ENCODE measurements at places on chromosomes 5 and 9.

- no peak for DNase-seq
Measured at GRCh38 chr9:73780916-73781315, 629.3 kb downstream of the ANXA1 start.

DNA sequence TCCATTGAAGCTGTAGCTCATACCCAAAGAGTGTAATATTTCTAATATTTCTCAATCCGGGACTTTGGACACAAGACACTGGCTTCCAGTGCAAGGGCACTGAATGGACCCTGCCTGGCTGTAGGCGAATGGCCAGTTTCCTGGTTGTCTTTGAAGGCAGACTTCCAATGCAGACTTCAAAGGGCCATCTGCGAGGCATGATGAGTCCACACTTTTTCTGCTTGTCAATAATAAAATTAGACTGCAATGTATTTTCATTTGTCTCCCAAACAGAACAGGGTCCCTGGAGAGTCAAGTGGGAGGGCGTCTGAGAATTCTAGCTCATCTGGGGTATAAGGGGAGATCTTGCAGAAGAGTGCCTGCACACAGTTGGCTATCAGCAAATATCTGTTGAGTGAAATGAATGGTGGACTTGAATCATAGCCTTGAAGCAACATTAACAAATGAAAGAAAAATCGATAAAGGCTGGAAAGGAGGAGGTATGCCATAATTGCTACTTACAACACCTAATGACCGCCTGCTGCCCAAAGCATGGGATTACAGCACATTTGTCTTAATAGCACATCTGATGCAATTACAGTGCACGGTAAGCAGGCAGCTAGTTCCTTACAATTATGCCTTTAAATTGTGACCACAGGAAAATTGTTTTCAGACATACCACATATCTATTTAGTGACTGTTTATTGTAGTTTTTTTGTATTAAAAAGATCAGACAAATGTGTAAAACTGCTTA lies 137.5 kb downstream of the ARHGEF28 start:
- DNase-seq, result no peak

GRCh38 chr5:31886206-31886605 lies 247.3 kb downstream of the PDZD2 start:
- DNase-seq, result no peak

DNA sequence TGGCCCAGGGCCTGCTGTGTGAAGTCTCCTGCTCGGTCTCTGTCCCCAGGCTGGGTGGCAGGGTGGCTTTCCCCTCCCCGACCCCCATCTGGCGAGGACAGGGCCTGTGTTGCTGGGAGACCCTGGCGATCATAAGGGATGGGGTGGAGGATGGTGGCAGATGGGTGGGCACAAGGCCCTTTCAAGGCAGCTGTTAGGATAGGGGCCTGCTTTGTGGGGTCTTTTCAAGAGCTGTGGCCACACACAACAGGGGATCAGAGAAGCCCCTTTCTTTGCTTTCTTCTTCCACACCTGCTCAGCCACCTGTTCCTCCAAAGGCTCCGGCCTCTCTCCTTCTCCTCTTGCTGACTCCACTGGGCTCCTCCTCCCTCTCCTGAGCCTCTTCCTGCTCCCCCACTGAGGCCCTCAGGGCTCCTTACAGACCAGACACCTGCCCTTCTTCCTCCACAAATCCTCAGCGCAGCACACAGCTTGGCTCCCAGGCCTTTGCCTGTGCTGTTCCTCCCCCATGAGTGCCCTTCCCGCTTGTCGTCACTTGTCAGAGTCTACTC lies 15.0 kb upstream of the NEURL1B start:
- peak; percentile 30 for DNase-seq

GRCh38 chr5:101435768-101436167 lies 532.7 kb upstream of the ST8SIA4 start:
- no peak for DNase-seq

DNA sequence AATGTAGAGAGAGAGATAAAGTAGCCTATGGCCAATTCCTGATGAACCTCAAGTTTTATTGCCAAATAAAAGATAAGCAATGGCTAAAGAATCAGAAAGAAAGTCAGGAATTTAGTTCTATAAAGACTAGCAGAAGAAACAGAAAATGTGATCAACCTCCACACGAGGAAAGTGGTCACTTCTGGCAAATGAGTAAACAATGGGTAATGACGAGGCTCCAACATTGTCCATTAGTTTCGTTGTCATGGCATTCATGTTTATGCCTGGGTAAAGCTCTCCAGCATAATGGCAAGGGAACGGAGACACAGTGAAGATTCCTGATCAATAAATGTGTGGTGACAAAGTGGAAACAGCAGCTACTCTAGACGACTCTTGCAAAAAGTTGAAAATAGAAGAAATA lies 341.8 kb upstream of the CTNND2 start:
- DNase-seq, result no peak

DNA sequence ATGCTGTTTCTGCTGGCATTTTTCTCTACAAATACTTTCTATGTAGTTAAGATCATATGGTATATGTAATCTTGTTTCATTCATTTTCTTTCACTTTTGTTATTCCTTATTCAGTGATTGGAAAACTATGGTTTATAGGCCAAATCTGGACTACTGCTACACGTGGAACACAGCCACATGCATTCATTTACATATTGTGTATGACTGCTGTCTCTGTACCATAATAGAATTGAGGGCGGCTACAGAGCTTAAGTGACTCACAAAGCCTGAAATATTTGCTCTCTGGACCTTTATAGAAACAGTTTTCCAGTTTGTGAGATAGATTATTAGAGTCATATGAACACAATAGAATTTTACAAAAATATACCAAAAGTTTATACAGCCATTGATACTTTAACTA lies 133.6 kb upstream of the CDKN2B start:
- DNase-seq, result no peak

DNA sequence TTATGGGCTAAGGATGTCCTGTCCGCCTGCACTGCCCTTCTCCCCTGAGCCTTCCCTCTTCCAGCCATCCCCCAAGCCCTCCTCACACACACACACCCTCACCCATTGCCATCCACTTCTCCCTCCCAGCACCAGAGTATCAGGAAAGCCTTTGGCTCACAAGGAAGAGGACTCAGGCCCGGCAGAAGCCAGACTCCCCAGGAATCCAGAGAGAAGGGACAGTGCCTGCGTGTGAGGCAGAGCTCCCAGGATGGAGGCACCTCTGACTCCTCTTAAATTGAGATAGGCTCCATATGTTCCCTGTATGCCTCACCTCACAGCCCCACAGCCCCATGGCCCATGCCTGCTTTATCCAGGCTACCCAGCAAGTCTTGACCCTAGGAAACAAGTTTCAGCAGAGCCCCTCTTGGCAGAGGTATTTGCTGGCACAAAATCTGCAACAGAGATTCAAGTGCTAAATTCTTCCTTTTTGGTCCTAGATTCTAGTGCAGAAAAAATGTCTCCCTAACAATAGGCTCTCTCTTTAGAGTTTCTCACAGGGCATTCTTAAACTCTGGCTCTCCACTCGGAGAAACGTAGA lies 761 bp downstream of the IL17B start:
- DNase-seq, result no peak

- DNase-seq, result no peak
Measured at GRCh38 chr5:175471196-175471595, 7.2 kb upstream of the SFXN1 start.

GRCh38 chr5:171617817-171618591 lies 167.6 kb upstream of the SMIM23 start:
- DNase-seq, result no peak

GRCh38 chr5:174667526-174667925 lies 56.9 kb upstream of the MSX2 start:
- no peak for DNase-seq

DNA sequence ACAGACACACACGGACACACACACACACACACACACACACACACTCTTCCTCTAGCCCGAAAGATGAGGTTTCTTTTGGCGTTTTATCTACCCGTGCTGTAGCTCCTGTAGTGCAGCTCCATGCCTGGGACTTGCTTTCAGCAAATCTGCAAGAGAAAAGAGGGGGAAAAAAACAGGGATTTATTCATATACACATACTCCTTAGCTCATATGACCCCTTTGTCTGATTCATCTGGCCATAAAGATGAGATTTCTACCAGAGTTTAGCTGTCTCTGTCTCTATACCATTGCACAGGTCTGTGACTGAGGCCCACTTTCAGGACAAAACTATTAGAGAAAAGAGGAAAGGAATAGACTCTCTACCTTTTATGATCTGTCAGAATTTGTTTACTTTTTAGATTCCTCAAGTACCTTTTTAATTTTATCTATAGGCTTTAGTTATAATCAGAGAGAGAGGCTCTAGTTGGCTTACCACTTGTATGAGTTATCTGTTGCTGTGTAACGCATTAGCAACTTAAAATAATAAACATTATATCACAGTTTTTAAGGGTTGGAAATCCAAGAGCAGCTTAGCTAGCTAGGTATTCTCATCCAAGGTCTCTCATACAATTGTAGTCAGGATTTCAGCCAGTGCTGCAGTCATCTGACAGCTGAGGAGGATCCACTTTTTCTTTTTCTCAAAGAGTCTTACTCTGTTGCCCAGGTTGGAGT lies 14.7 kb downstream of the SNX2 start:
- DNase-seq, result no peak

DNA sequence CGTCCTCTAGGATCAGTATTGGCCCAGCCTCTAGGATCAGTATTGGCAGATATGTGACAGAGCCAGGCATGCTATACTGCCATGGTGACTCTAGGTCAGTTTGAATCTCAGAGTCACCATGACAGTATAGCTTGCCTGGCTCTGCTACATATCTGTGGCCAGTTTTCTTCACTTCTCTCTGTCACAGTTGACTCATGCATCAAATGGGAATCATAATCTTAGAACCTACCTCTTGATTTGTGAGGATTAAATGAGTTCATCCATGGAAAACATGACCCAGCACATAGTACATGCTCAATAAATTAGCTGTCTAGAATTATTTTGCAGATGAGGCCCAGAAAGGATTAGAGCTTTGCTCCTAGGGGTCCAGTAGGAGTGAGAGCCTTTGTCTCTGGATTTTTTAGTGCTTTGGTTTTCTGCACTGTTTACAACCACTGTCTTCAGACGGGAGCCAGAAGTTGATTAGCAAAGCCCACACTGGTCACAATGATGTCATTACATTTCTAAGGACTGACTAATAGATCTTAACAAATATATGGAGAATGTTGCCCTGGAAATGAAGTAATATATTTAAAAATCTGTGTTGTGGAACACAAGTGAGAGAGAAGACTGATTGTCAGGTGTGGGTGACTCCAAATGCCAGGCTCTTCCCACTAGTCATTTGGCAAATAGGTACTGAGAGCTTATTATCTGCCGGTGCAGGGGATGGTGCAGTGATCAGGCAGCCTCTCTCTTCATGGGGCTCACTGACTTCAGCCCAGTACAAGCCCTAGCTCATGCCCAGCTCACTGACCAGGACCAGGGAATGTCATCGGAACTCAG lies 76.0 kb downstream of the COL15A1 start:
- no peak for DNase-seq

DNA sequence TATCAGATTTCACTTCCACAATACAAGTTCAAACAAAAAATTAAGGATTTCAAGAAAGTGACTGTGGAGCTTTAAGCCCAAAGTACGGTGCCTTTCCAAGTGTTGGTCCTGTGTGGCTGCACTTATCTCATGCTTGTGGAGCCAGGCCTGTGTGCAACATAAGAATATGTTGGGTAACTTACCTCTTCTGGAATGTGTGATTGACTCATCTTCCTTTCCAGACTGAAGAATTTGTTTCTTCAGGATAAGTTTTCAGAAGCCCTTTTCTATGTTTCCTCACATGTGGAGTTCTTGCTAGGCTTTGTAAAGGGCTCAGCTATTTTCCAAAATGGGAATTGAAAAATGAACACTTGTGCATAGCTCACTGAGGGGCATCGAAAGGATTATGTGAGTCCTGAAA lies 485.1 kb upstream of the PAPPA start:
- DNase-seq, result no peak

DNA sequence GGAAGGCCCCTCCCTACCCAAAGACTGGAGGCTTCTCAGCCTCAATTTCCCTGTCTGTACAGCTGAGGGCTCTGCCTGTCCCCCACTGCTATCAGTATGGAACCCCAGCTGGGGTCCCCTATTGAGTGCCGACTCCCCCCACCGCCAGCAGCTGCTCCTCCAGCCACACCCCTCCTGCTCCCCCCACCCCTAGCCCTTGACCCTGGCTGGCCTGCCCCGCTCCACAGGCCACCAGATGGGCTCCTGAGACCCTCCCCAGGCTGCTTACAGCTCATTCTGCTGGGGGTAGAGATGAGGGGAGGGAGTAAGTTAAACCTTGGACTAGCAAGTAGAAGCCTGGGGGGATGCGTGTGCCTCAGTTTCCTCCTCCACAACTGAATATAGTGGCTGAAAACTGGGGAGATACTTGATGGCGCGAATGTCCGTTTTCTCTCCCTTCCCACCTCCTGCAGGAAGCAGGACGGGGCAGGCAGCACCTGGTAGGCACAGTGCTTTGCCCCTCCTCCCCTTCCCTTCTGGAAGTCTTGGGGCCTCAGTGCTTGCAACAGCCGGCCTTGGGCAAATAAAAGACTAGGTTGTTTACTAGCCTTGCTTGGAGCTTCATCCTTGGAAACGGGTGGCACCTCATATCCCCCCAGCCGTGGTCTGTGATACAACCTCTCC lies 19.1 kb downstream of the URM1 start:
- DNase-seq, result no peak

DNA sequence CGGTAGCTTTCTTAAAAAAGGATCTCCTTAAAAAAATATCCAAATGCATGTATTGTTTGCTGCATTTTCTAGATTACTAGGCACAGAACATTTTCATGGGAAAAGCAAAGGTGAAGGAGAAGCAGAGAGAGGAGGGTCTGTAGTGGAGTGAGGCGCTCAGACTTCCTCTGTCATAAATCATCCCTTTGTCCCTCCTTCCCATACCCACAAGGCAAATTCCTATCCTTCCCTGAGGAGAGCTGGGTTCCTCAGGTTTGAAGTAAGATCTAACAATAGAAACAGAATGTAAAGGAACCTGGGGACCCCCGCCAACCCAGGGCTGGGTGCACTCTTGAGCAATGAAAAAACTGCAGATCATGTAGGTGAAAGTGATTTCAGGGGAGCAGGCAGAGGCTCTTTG lies 149.2 kb upstream of the ANKH start:
- DNase-seq, result no peak

DNA sequence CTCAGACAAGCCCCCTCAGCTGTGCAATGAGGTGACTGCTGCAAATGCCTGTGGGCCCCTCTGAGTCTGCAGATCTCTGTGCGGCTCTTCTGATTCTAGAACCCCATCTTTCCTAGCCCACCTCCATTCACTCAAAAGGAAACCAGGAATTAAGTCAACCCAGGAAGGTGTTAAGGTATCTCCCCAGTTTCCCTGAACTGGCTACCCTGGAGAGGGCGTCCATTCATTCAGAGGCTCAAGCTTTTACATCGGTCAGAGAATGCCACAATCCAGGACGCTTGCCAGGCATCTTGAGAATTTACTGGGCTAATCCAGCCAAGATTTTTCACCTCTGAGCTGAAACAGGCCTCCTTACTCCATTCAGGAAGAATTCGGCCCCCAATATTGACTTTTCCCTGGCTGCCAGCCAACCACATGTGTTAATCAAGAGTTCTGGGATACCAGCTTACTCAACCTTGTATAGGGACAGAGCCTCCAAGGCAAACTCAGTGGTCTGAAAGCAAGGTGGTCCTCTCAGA lies 889 bp upstream of the ADAMTS12 start:
- no peak for DNase-seq

GRCh38 chr9:133939171-133939785 lies 52.8 kb downstream of the VAV2 start:
- no peak for DNase-seq

- no peak for DNase-seq
Measured at GRCh38 chr5:152178350-152178699, 226.8 kb downstream of the NMUR2 start.

- no peak for DNase-seq
Measured at GRCh38 chr9:126682113-126682810, 68.5 kb downstream of the LMX1B start.

Measured in WTC11 (cell line).